ENCODE measurements at places on chromosomes 7 and 10.

DNA sequence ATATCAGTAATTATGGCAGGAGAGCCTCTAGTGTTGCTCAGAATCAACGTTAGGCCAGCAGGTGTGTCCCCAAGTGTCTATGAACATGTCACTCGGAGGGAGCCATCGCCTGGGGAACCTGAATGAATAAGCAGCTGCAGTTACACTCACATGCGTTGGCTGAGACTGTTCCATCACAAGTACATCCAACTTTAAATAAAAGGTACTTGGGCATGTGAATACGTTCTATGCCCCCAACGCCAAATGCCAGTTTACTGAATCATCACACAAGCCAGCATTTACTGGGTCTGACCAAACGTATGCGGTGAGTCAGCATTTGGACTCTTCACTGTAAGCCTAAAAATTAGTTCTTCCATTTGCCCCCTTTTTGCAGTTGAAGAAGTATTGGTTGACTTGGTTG lies 207.6 kb upstream of the PLXNA4 start:
- DNase-seq: no peak

GRCh38 chr10:116553378-116553980 lies 7.7 kb downstream of the PNLIP start:
- no peak for DNase-seq

- DNase-seq: no peak
Measured at GRCh38 chr7:11486271-11486670, 345.7 kb downstream of the THSD7A start.

DNA sequence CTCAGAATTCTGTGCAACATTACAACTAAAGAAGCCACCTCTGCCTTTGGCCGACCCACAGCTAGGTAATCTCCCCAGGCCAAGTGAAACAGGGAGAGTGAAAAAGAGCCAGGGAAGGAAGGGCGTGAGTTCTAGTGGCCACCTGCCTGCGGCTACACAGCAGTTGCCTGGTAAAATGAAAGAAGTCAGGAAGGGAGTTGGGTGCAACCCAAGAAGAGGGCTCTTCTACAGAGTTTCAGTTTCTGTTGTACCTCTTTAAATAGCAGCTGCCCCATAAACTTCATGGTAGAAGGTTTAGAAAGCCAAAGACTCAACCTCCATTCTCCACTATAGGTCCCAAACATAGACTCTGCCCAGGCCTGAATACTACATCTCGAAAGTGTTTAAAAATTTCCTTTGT lies 76.2 kb upstream of the TMEM168 start:
- no peak for DNase-seq

GRCh38 chr10:100859484-100859763 lies 53.3 kb upstream of the SLF2 start:
- no peak for DNase-seq

- peak; percentile 62 for DNase-seq
Measured at GRCh38 chr7:5827755-5828154, 46.3 kb upstream of the RNF216 start.

DNA sequence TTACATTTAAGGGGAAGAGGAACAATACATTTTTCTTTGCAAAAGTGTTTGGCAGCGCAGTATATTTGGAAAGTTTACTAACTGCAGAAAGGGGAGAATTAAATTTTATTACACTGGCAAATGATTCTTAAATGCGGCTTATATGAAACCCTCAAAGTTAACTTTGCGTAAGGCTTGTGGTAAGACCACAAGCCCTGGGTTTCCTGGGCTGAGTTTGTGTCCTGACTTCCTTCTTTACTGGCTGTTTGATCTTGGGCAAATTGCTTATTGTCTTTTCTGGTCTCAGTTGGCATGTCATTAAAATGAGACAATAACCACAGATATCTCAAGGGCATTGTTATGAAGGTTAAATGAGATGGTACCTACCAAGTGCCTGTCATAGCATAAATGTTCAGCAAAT lies 106.8 kb downstream of the GLRX3 start:
- no peak for DNase-seq

DNA sequence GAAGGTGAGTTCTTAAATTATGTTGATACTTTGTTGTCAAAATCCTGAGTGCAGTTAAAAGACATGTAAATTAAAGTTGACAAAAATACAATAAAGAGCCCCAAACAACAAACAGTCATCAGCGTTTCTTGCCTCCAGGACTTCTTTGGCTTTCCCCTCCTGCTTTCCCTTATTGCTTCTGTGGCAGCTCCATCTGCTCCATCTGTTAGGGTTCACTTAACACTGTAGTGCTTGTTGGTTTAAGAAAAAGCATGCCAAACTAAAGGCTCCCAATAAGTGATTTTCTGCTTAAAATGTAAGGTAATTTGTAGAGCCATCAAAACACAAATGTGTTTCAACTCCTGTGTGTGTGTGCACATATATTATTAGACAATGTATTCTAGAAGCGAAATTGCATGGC lies 254.3 kb upstream of the GNAI1 start:
- DNase-seq: no peak

GRCh38 chr10:59268460-59268859 lies 92.0 kb downstream of the PHYHIPL start:
- DNase-seq: no peak

GRCh38 chr10:69897999-69898398 lies 96.3 kb downstream of the COL13A1 start:
- DNase-seq: no peak

Data from CD4-positive, alpha-beta T cell treated with Interleukin-12 subunit alpha and Interleukin-12 subunit beta, for 1 hour (primary cell).